ENCODE measurements at places on chromosomes 1 and 21.

DNA sequence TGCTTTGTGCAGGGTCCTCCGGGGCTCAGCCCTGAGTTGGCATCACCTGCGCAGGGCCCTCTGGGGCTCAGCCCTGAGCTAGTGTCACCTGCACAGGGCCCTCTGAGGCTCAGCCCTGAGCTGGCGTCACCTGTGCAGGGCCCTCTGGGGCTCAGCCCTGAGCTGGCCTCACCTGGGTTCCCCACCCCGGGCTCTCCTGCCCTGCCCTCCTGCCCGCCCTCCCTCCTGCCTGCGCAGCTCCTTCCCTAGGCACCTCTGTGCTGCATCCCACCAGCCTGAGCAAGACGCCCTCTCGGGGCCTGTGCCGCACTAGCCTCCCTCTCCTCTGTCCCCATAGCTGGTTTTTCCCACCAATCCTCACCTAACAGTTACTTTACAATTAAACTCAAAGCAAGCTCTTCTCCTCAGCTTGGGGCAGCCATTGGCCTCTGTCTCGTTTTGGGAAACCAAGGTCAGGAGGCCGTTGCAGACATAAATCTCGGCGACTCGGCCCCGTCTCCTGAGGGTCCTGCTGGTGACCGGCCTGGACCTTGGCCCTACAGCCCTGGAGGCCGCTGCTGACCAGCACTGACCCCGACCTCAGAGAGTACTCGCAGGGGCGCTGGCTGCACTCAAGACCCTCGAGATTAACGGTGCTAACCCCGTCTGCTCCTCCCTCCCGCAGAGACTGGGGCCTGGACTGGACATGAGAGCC lies 22.7 kb downstream of the COL6A1 start:
- DNase-seq = no peak

DNA sequence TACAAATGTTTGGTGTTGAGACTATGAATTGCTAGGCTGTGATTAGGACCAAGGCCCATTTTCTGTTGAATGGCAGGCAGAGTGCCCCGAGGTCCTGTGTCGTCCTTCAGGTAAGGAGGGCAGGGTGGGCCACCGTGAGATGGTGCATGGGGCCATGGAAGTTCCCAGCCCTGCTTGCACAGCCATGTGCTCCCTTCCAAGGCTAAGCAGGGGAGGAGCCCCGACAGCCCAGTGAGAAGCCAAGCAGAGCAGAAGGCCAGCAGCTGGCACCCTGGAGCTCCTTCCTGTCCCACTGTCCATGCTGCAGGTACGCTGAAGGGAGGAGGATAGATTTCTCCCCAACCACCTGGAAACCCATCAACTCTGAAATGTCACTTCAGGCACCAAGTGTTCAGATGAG lies 8.2 kb upstream of the NUAK2 start:
- DNase-seq = no peak

DNA sequence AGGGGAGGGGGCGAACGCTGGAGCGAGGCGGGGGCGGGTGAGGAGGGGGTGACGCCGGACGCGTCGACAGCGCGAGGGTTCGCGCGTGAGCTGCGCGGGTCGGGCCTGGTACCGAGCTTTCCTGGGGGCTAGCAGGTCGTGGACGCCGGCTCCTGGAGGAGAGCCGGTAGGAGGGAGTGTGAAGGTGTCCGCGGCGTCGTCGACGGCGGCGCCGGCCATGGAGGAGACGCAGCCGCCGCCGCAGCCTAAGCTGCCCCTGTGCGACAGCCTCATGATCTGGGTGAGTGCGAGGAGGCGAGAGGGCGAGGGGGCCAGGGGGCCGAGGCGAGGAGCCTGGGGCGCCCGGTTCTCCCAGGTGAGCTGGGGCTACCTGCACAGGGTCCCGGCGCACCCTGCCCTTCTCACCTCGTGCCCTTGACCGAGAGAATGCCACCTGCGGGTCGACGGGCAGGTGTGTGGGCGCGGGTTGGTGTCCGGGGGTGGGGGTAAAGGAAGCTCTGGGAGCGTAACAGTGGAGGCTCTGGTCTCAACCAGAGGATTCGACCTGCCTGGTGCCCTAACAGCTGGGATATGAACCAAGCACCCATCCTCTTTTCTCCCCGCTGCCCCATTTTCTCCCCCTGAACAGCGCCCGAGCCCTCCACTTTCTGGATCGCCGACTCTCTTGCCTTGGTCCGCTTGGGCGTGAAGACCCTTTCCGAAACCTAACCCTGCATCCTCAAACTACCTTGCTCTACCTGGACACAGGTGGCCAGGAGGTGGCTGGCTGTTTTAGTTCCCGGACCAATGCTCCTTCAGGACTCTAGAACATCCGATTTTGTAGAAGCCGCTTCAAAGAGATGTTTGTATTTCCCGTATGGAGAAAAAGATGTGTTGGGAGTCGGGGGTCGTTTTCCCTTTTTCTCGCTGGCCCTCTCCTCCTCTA lies at the start of gene HOOK1:
Gene HOOK1, plus strand, starts transcription at position 49 of the 925 bp plus-strand sequence. Its CDS starts 169 bp downstream, at position 218.
- peak; percentile 30 for DNase-seq

- DNase-seq = peak; percentile 22
These were observed 9.9 kb upstream of the COG2 start for GRCh38 chr1:230632273-230632873.

- no peak for DNase-seq
These were observed 49.1 kb downstream of the ARID4B start for GRCh38 chr1:235278915-235279292.

- DNase-seq = peak; percentile 58
These were observed 691 bp upstream of the MPZL1 start for GRCh38 chr1:167720965-167721616.

- no peak for DNase-seq
These were observed 104.8 kb downstream of the PSMG1 start for GRCh38 chr21:39078322-39079065.

GRCh38 chr1:151060007-151060656 lies at the start of gene MLLT11:
Gene MLLT11 (plus strand): TSS chr1:151060397. CDS start chr1:151067225, 6,828 bp downstream.
- DNase-seq = peak; percentile 35

- peak; percentile 8 for DNase-seq
These were observed 16.7 kb downstream of the AMPD2 start for GRCh38 chr1:109636201-109636952.

DNA sequence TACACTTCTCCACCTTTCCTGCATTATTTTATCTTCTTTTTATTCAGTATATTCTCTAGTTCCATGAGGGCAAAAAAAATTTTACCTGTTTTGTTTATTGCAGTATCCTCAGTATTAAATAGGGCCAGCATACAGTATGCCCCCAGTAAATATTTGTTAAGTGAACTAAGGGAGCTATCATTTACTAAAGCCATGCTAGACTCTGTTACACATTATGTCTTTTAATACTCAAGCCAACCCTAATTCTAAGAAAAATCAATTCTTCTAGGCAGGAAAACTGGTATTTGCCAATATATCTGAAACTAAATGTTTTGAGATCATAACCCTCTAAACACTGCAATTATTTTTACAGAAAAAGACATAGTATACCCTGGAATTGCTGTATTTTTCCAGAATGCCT lies 18.3 kb downstream of the TMEM50A start:
- DNase-seq = no peak

- no peak for DNase-seq
These were observed 209.6 kb upstream of the JUN start for GRCh38 chr1:58993403-58993802.

GRCh38 chr1:174819596-174819995 lies 180.2 kb upstream of the CACYBP start:
- no peak for DNase-seq

DNA sequence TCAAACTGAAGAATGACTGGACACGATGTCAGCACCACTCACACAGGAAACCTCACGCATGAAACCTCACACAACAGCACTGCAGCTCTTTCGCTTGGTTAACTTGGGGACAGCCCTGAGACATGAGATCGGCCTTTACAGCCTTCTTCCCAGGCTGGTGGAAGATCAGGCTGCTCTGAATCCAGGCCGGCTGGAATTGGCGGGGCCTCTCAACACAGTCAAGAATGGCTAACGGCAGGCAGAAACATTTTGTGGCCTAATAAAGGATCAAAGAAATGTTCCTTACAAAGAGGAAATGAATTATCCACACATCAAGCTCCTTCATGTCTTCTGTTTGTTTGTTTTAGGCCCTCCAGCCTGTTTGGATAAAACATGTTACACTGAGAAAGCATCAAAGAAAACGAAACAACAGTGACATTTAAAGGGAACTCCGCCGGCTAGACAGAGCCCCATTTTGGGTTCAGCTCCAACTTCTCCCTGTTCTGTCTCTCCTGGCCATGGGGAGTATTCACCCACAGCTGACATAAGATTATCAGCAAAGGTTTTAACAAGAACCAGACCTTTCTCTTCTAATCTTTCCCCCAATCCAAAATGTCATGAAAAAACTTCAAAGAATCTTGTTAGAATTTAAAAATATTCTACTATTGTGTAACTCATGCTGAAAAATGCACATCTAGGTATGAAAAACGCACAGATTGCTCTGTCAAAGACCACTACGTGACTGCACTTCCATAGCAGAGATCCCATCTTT lies 131.2 kb downstream of the SLC45A1 start:
- no peak for DNase-seq

DNA sequence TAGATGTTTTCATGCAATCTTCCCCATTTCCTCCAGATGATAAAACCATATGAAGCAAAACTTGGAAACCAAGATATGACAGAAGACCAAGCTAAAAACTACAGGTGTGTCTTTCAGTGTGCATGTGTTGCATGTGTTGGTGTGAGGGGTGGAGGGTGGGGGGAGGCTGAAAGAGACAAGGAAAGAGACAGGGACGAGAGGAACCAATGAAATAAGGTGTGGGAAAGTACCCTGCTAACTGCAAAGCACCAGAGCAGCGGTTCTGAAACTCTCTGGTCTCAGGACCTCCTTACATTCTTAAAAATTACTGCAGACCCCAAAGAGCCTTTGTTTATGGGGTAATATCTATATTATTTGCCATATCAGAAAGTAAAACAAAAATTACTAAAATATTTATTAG lies 87.4 kb upstream of the HIVEP3 start:
- no peak for DNase-seq

GRCh38 chr1:64581135-64581842 lies 111.4 kb downstream of the CACHD1 start:
- DNase-seq = no peak

DNA sequence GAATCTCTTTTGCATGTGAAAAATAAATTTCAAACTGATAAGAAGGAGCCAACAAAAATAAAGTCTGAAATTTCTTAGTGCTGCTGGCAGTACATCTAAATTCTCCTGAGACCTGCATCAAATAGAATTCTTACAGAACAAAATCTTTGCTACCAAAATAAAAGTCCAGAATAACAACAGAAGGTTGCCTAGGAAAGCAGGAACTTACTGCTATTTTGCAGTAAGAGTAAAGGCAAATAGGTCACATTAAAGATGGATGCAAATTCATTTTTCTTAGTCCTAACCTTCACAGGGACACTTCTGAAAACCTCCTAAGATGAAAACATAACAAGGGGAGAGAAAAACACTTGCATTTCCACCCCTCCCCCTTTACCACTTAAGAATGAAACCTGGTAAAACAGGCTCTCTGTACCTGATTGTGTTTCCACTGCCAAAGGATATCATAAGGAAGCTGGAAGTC lies 59.0 kb downstream of the RUSC1 start:
- DNase-seq = no peak

GRCh38 chr1:209417761-209418160 lies 165.8 kb upstream of the CAMK1G start:
- no peak for DNase-seq

DNA sequence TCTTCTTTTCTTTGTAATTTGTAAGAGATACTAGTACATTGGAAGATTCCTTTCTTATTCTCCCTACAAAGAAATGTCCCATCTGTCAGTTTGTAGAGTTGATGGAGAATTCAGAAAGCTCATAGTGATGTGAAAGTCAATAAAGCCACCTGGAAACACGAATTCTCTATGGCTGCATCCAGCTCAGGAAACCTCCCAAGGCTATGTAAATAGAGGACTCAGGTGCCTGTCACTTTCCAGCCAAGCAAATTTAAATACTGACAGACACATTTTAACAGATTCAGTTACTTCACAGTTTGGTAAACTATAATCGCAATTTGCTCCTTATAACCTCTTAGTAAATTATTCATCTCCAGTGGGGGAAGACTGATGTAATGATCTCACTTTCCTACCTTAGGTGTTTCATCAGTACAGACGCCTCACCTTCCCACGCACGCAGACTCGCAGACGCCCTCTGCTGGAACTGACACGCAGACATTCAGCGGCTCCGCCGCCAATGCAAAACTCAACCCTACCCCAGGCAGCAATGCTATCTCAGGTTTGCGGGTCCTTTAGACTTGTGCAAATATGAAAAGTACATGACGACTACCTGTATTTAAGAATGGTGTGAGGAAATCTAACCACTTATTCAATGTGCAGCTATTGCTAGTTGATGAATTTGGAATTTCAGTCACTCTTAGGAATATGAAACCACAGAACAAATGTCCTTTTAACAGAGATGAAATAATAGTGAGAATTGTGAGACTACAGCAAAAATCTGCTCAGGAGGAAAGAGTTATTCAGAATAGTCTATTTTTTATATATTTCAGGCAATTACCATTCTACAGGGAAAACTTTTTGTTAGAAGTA lies 60.6 kb downstream of the PTPRC start:
- peak; percentile 58 for DNase-seq

DNA sequence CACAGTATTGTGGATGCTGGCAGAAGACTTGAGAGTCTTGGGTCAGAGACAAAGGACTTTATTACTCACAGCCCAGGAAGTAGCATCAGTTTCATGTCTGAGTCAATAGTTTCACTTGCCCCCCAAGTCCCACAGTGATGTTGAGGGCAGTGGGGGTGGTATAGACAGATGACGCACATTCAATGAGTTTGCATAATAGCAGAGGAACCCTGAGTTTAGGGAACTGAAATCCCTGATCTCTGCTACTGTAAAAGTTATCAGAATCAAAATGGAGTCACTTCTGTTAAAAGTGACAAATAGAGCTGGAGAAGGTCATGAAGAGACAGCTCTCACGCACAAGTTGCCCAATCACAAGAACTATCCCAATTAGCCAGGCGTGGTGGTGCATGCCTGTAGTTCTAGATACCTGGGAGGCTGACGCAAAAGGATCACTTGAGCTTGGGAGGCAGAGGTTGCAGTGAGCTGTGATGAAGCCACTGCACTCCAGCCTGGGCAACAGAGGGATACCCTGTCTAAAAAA lies 11.5 kb upstream of the HCRTR1 start:
- no peak for DNase-seq

GRCh38 chr1:181015251-181015615 lies 7.4 kb downstream of the STX6 start:
- no peak for DNase-seq

Measured in transverse colon (tissue), 4 donors.